Hair follicular keratinocyte (primary cell): ENCODE measurements at places on chromosomes 12 and 14. TPM values are rescaled to one million over a fixed set of nuclear protein-coding genes. Genes with fewer than 3 reads are reported as not detected.

CLEC4C gene
- total RNA-seq: not detected in 2 replicates

ADAMTS20 gene
- not detected in 2 replicates for total RNA-seq

TPH2 gene
- not detected in 2 replicates for total RNA-seq

FOXM1 gene
- total RNA-seq: 12.4 and 46.7 TPM in 2 replicates

MAGOHB gene
- 14.4 and 15.3 TPM in 2 replicates for total RNA-seq

NAV3 gene
- total RNA-seq: 23.9 and 28.6 TPM in 2 replicates

MIPOL1 gene
- 3.7 and 5.2 TPM in 2 replicates for total RNA-seq
